ENCODE measurements at places on chromosomes 6 and 20.
A peak's percentile ranks its signal among the peaks of the same experiment; 100 is the strongest.

DNA sequence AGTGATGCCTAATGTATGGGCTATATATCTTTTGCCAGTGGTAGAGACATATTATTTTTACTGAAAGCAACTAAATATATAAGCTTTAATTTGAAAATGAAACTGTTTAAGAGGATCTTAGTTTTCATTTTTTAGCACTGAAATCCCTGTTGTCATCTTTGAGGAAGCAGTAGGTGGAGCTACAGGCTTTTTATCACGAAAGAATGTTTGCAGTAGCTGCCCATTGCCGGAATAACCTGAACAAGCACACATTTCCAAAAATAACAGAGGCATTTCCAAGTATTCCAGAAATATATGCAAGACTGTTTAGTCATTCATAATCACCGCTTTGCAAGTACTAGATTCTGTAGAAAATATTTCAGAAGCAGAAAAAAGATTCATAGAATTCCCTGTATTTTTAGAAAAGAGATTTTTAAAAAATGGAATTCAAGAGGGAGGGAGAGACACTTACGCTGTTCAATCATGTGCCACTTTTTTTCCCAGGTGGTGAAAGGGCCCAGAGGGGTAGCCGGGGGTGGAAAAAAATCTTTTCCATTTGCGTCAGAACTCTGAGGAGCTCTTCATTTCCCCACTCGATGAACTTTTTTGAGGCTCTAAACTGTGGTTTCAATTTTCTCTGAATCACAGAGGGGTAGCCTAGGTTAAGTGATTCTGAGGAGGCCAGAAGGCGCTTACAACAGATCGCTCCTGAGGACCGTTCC lies 142.5 kb upstream of the FERMT1 start:
- peak; percentile 47 for DNase-seq

GRCh38 chr6:44976677-44977641 lies 351.2 kb upstream of the RUNX2 start:
- no peak for DNase-seq

DNA sequence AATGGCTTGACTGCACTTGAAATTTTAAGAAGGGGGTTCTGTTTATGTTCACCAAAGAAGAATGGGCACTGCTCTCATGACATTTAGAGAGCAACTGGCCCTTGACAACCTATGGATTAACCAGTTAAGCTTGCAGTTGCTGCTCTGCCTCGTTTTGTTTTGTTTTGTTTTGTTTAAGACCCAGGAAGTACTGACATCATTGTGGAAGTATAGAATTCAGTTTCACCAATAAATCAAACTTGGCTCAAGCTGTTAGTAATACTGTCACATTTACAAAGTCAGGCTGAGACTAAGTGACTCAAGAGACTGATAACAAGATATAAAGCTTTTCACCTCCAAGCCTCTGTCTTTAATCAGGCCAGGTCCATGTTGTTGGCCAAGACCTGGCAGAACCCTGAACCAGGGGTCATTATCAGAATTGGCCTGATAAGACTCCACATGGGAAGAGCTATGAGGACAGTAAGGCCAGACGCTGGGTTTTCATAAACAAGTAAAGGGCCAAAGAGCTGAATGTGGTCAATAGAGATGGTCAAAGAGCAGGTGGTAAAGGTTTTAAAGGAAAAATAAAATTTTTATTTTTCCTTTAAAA lies 99.4 kb upstream of the VGLL2 start:
- DNase-seq: no peak

GRCh38 chr6:82772851-82773717 lies 292.6 kb downstream of the UBE3D start:
- no peak for DNase-seq

DNA sequence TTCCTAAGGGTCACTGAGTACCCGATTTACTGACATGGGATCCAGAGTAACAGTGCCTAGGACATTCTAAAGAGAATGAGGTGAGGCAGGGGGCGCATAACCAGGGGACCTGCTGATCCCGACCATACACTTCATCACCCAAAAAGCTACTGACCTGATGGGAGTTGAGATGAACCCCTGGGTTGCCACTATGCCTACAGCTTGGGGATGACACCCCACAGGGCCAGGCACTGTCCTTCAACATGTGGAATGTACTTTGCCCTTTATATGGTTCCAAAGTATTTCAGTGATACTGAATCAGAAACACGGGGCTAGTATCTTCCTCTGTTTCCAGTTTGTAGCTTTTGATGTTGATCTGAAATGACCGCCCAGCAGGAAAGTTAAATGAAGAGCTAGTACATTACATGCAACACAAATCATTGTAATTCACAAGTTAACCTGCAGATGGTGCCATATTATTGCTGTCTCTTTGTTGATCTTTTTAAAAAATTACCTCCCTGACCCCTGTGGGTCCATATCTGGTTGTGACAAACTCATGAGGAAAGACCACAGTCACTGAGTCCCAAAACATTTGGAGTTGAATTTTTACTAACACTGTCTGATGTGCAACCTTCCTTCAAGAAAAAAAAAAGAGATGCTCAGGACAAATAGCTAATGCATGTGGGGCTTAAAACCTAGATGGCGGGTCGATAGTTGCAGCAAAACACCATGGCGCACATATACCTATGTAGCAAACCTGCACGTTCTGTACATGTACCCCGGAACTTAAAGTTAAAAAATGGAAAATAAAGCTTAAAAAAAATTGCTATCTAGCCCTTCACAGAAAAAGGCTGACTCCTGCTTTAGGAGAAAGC lies 42.7 kb upstream of the GCNT2 start:
- peak; percentile 62 for DNase-seq

- no peak for DNase-seq
These were observed 77.6 kb upstream of the PTPRK start for GRCh38 chr6:128597956-128598355.

- no peak for DNase-seq
These were observed 234.7 kb downstream of the RNGTT start for GRCh38 chr6:88728756-88729155.

- no peak for DNase-seq
These were observed 26.4 kb upstream of the MPC1 start for GRCh38 chr6:166408936-166409755.

GRCh38 chr6:167858086-167858591 lies 31.4 kb downstream of the AFDN start:
- no peak for DNase-seq

- no peak for DNase-seq
These were observed at the start of gene AKAP12 for GRCh38 chr6:151239603-151240035. Gene AKAP12, plus strand, starts transcription at chr6:151239967. Its CDS starts 596 bp downstream, at chr6:151240563.

- no peak for DNase-seq
These were observed 91.8 kb downstream of the TMEM200A start for GRCh38 chr6:130457605-130458004.

DNA sequence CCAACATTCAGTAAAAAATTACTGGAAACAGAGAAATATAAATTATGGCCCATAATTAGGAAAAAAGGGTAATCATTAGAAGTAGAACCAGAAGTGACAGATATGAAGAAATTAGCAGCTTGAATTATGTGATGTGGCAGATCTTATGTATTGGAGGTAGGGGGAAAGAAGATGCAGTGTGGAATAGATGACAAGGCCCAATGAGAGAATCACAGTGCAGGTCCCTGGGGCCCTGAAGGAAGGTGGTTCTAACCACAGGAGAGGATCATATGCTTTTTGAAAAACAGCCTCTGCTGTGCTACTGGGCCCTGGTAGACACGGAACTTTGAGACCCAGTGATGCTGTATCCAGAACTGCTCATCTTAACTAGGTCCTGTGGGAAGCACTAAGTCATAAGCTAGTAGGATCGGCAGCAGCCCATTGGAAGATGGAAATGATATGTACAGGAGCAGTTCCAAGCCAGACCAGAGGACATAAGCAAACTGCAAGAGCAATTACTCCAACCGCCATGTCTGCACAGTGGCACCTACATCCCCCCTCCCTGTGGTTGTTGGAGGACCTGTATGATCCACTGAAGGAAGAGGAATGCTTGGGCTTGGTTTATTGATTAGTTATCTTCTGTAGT lies 14.2 kb downstream of the HEBP2 start:
- DNase-seq: no peak

DNA sequence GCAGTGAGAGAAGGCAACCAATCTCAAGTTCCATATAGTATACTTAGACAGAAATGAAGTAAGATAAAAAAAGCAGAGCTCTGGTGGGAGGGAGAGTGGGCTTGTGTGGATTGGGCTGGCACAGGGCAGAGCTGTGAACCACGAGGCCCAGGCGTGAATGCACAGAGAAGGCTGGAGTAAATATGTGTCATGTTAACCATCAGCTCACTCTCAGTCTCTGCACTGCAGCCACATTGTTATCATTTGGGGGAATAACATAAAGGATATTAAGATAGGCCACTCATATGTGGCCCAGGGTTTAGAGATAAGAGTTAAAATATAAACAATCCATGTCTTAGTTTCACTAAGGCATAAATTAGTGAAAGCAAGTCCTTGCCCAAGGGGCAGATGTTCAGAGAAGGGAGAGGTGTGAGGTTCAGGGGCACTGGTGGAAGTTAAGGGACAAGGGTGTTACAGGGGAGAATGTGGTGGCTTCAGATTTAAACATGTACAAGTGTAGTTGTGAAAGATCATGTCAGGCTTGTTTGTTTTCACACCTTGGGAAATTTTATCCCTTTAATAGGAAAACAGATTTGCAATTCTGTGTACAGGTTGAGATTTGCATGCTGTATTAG lies 14.4 kb downstream of the GMPR start:
- DNase-seq: no peak

- DNase-seq: no peak
These were observed 9.4 kb downstream of the HM13 start for GRCh38 chr20:31523361-31524283.

- no peak for DNase-seq
These were observed 22.7 kb upstream of the TFAP2C start for GRCh38 chr20:56606174-56606945.

DNA sequence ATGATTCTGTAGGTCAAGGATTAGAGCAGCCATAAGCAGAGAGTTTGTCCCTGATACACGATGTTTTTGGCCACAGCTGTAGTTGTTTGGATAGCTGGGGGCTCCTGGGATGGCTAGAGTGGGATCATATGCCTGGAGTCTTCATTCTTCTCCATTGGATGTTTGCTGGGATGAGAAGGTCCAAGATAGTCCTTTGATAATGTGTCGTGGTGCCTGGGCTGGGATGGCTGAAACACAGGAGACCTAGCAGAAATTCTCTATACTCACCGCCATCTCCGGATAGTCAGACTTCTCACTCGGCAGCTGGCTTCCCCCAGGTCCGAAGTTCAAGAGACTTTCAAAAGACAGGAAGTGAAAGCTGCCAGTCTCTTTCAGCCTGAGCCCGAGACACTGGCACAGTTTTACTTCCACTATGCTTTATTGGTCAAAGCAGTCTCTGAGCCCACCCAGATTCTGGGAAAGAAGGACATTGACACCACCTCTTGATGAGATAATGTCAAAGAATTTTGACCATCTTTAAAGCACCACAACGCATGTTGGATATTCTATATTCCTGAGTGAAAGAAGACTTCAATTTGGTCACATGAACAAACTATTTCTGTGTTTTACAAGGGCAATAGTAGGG lies 16.0 kb downstream of the MARCKS start:
- no peak for DNase-seq

Data from COR-L47 (cell line).